Activated naive CD8-positive, alpha-beta T cell treated with anti-CD3 and anti-CD28 coated beads for 36 hours (primary cell): ENCODE measurements at places on chromosomes 1 and 21.
A peak's percentile ranks its signal among the peaks of the same experiment; 100 is the strongest.

DNA sequence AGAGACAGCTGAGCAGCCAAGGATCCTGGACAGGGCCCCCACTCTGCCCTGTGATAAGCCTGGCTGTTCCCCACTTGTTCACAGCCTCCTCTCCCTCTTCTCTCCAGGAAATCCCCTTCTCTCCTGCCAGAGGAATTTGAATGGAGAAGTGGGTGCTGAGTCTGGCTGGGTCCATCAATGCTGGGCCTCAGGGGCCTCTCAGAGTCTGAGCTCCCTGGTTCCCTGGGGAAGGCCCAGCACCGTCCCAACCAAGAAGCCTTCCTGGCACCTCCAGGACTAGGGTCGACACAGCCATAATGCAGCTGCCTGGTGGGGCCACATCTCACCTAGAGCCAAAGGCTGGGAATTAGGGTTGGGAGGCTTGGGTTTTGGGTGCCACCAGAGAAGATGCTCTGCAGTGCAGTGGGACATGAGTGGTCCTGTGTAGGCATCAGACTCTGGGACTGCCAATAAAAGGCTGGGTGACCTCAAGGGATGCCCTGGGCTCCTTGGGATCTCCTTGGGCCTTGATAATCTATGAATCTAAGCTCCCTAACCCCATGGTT lies 2.5 kb downstream of the MYBPH start:
- no peak for DNase-seq

DNA sequence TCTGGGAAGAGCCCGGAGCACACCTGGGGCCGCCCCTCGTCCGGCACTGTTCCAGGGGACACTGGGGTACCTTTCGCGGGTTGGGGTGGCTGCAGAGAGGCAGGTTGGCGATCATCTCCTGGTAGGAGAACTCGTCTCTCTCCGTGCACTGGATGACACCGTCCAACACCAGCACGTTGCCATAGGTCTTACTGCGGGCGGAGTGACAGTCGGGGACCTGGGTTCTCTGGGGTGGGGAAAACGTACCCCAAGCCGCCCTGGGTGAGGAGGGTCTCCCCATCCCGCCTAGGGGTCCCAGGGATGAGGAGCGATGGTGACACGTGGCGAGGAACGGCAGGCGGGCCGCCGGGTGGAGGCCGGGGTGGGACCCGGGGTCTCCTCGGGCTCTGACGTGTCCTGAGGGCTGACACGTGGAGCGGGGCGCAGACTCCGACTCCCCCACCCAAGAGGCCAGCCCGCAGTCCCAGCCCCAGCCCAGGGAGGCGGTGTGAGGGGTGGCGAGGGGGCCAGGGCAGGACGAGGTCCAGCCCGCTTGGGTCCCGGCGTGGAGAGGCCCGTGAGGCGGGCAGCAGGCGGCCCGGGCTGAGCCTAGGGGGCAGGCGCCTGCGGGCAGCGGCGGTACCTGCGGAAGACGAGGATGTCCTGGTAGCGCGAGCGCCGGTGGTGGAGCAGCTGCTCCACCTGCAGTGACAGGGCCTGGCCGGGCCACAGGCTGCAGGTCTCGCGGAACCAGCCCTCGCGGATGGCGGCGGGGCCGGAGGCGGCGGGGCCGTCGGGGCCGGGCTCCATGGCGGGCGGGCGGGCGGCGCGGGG lies 457 bp downstream of the SRM start:
- DNase-seq, result peak; percentile 47

GRCh38 chr1:110320168-110320518 lies 19.0 kb upstream of the RBM15 start:
- DNase-seq, result no peak

- no peak for DNase-seq
Measured at GRCh38 chr1:92995441-92996430, 34.5 kb upstream of the DIPK1A start.

- no peak for DNase-seq
Measured at GRCh38 chr1:106232128-106232527, 824.3 kb upstream of the PRMT6 start.

- no peak for DNase-seq
Measured at GRCh38 chr21:32717851-32718316, 9.9 kb downstream of the SYNJ1 start.

DNA sequence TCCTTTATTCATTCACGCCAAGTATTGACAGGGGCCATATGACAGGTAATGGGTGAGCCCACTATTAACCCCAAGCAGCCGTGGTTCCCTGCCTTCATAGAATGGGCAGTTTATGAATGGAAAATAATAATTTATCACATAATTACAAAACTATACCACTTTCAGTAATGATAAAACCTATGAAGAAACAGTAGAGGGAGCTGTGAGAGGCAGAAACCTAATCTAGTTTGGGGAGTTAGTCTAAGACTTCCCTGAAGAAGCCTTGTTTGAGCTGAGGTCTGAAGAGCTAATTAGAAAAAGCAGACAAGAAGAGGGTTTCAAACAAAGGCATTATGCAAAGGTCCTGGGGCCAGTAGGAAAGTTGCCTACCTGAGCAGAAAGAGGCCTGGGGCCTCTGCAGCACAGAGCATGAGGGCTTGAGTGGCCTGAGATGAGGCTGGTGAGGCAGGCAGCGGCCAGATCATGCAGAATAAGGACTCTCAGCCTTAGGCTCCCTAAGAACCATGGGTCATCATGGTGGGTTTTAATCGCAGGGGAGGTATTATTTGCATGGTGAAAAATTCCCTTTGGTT lies 142.8 kb downstream of the ATG4C start:
- no peak for DNase-seq

DNA sequence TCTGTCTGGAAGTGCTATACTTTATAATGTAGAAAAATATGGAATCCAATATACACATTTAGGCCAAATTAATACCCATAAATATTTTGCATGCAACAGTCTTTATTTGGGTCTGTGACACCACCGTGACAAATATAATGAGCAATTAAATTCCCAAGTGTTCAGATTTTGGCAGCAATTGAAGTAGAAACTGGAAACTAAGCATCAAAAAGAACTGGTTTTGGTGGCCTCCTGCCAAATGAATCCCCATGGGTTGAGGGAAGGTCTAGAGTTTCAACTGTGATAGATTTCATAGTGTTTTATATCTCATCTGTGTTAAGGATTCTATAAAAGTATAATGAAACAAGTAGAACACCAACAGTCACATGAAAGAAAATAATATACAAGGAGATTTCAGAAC lies 88.4 kb downstream of the DPYD start:
- no peak for DNase-seq

GRCh38 chr21:16072737-16073136 lies 343.0 kb downstream of the USP25 start:
- no peak for DNase-seq

GRCh38 chr1:42966688-42967612 lies 8.3 kb upstream of the SLC2A1 start:
- no peak for DNase-seq

DNA sequence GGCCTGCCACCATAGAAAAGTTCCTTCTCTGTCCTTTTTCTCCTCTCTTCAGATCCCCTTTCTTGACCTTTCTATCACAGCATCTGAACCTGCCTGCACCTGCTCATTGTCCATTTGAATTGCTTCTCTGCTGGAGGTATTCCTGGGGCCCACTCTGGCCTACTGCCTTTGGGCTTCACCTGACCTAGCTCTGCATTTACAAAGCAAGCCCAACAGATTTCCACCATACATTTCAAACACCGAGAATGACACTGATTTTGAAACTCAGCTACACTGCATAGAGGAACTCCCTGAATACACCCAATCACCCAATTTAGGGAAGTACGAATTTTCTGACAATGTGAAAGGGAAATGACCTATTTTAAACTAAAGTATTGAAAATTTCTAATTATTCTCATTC lies 284.5 kb upstream of the USP25 start:
- DNase-seq, result no peak

GRCh38 chr1:61887931-61888564 lies 145.8 kb downstream of the PATJ start:
- DNase-seq, result no peak

GRCh38 chr1:90712153-90712856 lies 4.8 kb downstream of the BARHL2 start:
- DNase-seq, result no peak

- no peak for DNase-seq
Measured at GRCh38 chr1:222404710-222405109, 143.2 kb downstream of the HHIPL2 start.

DNA sequence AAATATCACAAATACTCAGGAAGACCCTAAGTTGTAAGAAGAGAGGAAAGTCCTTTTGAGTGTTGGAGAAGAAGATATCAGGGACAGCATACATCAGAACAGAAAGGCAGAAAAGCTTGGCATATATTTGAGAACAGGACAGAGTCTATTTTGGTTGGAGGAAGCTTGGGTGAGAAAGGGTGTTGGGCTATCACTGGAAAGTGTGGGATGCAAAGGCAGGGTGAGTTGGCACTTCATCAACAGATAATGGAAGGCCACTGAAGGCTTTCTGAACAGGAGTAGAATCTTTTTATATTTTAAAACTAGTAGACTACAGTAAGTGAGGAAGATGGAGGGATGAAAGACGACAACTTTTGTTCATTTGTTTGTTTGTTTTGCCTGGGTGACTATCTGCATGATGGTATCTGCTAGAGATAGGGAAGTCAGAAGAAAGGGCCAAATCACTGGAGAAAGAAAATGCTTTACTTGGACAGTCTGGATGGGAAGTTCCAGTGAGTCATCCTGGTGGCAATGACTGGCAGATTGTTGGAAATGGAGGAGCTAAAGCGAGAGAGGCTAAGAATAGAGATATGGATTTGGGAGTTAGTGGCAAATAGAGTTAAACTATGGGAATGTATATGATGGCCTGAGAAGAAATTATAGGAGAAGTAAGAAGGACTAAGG lies 33.7 kb upstream of the KCNA2 start:
- no peak for DNase-seq

- no peak for DNase-seq
Measured at GRCh38 chr1:161082483-161082882, 6.9 kb downstream of the NECTIN4 start.

GRCh38 chr1:111719674-111720132 lies 19.5 kb downstream of the INKA2 start:
- no peak for DNase-seq

- DNase-seq, result no peak
Measured at GRCh38 chr1:204292740-204293139, 67.0 kb downstream of the PLEKHA6 start.

DNA sequence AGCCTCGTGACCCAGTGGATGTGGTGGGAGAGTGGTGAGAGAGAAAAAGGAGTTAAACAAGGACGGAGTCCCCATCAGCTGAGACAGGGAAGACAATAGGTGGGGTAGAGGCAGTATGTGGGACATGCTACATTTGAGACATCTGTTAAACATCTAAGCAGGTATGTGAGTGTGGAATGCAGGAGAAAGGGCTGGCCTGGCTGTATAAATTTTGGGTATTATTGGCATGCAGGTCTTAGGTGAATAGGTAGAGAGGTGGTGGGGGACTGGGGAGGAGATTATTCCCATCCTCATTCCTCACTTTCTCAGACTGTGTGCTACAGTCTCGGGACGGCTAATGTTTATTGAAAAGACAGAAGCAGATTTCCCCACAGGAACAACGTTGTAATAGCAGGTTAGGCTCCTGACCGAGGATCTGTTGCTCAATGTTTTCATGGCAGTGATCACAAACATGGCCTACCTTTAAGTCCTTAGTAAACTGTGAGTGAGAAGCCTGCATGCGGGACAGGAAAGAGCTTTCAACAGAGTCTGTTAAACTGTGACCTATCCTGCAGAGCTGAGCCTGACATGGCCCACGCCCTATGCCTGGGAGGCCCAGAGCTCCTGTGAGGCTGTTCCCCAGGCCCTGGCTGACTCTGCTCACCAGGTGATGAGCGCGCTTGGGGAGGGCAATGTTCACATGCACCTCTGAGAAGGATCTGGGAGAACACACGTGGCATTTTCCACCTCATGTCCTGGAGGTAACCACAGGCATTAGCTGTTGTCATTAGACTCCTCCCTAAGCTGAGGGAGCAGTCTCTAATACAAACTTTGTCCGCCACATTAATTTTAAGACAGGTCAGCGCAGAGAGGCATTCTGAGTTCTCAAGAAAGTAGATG lies 16.5 kb downstream of the VSIG8 start:
- DNase-seq, result no peak

DNA sequence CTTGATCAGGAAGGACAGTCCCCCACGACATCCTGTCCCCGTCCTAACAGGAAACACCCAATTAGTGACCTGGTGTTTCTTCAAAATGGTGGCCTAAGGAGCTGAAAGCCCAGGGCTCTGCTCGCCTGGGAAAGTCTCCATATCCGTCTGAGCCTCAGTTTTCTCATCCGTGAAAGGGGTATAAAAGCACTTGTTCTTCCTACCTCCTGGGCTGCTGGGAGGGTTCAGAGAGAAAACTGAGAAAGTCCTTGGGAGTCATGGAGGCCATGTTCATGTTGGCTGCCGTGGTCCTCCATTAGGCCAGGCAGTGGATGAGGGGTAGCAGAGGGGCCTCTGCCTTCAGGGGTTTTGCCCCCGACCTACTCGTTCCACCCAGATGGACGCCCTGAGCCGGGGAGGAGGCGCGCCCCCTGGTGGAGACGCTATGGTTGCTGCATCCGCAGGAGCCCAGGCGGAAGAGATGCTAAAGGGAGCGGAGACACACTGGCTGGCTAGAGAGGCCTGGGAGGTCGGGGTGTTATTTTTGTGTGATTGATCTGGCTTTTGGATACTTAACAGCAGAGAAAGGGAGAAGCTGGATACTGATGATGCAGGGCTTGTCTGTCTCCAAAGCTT lies 113.5 kb downstream of the PRDM2 start:
- peak; percentile 64 for DNase-seq

DNA sequence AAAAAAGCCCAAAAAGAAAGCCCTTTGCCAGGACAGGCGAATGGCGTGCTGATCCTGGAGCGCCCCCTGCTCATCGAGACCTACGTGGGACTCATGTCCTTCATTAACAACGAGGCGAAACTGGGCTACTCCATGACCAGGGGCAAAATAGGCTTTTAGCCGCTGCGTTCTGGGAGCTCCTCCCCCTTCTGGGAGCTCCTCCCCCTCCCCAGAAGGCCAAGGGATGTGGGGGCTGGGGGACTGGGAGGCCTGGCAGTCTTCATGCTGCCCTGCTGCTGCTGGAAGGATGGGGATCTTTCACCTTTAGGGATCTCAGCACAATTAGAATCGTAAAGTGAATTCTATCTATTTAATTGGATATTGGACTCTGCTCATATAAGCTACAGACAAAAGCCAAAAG lies 3.6 kb downstream of the TPRG1L start:
- DNase-seq, result no peak

- DNase-seq, result no peak
Measured at GRCh38 chr1:22320587-22321344, 130.9 kb upstream of the ZBTB40 start.

GRCh38 chr21:45570826-45571601 lies 28.8 kb upstream of the SLC19A1 start:
- no peak for DNase-seq

DNA sequence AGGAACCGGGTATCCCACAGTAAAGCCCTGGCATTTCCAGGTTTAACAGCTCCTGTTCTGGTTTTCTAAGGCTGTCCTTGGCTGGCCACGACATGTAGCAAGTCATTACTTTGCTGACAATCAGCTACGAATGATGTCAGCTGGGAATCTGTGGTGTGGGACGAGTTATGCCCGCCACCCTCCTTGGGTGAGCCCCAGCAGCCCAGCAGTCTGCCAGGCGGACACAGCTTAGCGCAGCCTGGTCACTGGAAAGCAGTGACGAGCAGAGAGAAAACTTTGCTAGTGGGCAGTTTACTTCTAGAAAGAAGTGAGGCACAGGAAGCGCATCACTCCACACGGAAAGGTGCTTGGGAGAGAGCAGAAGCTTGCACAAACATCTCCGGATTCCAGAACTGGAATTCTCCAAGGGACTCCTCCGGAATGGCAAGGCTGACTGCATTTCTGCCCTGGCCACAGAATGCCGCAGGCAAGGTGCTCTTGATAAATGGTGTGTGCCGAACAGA lies 15.5 kb upstream of the ZNF436 start:
- no peak for DNase-seq
